ENCODE measurements at places on chromosomes 3 and 15.

DNA sequence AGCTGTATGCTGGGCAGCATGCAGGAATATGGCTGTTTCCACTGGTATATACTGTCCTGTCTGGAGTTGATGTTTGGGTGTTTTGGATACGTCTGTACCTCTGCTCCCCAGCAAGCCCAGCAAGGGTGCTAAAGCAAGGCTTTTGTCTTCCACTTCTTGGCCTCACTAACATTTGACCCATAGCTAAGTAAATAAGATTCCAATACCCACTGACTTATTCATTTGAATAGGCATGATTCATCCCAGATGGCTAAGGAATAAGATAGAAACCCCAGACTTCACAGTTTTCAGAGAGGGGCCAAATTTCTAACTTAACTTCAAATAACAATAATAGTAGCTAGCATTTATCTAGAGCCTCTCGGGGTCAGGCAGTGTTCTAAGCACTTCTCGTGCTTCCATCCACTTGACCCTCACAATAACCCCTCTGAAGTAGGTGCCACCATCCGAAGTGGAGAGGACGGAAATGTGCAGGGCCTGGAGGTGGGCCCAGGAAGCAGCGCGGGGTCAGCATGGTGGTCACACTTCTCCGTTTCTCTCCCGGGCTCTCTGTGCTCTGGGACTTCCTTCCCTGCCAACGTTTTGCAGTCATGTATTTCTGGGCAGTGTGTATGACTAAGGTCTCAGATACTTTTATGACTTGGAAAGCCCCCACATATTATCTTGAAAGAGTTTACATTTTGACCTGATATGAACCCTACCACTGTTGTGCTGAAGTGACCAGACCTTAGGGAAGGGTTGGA is 39.3 kb downstream of the LRRK1 start:
- H3K27me3 ChIP-seq = no peaks in the 10 kb centered on the region
- H3K4me1 ChIP-seq = no peaks in the 10 kb centered on the region
- H3K36me3 ChIP-seq = no peaks in the 10 kb centered on the region
- H3K4me3 ChIP-seq = no peak overlapping the region

- H3K27me3 ChIP-seq = no peaks in the 10 kb centered on the region
- H3K4me3 ChIP-seq = no peak overlapping the region
- H3K27ac ChIP-seq = no peak overlapping the region
- H3K36me3 ChIP-seq = no peaks in the 10 kb centered on the region
- no peak for DNase-seq
Measured at GRCh38 chr3:135382188-135382587, 583.3 kb upstream of the PPP2R3A start.

GRCh38 chr15:48596415-48596814 is 49.1 kb downstream of the FBN1 start:
- no peak overlapping the region for H3K4me3 ChIP-seq
- no peak overlapping the region for H3K27ac ChIP-seq
- H3K4me1 ChIP-seq = no peaks in the 10 kb centered on the region
- no peaks in the 10 kb centered on the region for H3K36me3 ChIP-seq
- no peak for DNase-seq

GRCh38 chr15:60652870-60653269 is 173.9 kb upstream of the ICE2 start:
- no peak for DNase-seq
- H3K27ac ChIP-seq = no peak overlapping the region
- no peak overlapping the region for H3K4me3 ChIP-seq
- no peaks in the 10 kb centered on the region for H3K27me3 ChIP-seq

GRCh38 chr3:8621872-8622271 is 22.7 kb downstream of the SSUH2 start:
- no peak overlapping the region for H3K4me3 ChIP-seq
- H3K4me1 ChIP-seq = peaks cover 17% of the 10 kb centered on the region

DNA sequence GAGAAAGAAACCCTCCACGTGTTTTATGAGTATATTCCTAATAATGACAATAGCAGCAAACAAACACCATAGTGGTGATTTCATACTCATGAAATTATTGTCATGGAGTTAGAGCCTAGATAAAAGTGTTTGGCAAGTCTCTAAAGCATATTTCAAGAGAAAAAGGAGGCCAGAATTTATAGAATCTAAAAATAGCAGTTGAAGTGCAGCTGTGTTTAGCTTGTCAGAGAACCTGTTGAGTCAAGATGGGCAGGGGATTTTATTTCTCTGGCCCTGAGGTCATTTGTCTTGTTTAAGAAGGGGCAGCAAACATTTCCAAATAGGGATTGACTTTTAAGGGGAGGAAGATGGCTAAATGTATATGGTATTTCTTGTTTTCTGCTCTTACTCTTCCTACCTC is 279.6 kb upstream of the CTDSPL start:
- H3K4me3 ChIP-seq = no peak overlapping the region
- no peak overlapping the region for H3K27ac ChIP-seq
- H3K4me1 ChIP-seq = no peaks in the 10 kb centered on the region
- H3K27me3 ChIP-seq = no peaks in the 10 kb centered on the region
